Thoracic aorta (tissue), 2 donors: ENCODE measurements at places on chromosomes 6 and 20.

- DNase-seq, result no peak
These were observed 53.3 kb upstream of the EYA4 start for GRCh38 chr6:133187657-133188453.

DNA sequence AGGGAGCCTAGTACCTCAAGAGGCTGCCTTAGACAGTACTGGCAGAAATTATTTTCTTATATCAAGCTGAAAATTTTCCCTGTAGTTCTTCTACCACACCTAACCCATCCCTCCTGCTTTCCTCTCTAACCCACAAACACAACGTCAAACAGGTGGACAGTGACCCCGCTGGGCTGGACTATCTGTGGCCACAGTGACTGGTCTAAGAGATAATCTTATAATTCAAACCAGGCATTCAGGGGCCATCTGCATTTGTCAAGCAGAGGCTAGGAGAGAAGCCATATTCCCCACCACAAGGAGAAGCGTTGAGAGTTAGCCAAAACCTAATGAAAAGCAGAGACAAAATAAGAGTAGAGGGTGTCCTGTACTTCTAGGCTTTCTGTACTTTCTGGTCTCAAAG is 8.2 kb downstream of the HDDC2 start:
- no peak for DNase-seq

GRCh38 chr6:41027241-41027640 is 11.8 kb downstream of the UNC5CL start:
- DNase-seq, result no peak

DNA sequence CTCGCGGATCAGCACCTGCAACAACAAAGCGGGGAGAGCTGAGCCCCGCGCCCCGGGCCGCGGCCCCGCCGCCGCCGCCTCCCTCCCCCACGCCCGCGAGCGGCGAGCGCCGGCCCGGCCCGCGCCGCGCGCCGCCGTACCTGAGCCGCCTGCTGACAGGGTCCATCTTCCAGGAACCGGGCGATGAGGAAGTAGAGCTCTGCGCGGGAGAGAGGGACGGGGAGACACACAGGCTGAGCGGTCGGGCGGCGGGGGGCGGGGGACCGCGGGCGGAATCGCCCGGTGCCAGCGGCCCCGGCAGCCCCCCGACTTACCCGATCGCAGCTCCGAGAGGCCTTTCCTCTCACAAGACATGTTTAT is 359 bp downstream of the PHIP start:
- peak; percentile 1 for DNase-seq

- DNase-seq, result no peak
These were observed 95.1 kb downstream of the LIN28B start for GRCh38 chr6:105051941-105052471.

- DNase-seq, result no peak
These were observed 189.4 kb upstream of the PRDM1 start for GRCh38 chr6:105896821-105897095.

- DNase-seq, result no peak
These were observed 98.8 kb downstream of the ASXL1 start for GRCh38 chr20:32456869-32457478.

DNA sequence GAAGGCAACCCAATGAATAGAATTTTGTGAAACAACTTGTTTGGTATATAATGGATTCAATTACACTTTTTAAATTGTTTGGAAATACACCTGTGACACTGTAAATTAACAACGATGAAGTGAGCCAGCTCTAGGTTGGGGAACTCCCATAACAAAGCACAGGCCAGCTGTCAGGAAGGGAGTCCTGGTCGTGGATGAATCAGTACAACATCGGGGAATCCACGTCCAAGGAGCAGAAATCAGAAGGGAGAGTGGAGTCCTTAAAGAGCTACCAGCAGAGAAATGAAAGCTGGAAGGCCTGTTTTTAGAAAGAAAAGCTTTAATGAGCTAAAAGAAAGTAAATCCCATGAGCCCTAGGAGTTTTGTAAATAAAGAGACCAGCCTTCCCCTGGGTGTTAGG is 223.1 kb upstream of the SLC35B3 start:
- no peak for DNase-seq

DNA sequence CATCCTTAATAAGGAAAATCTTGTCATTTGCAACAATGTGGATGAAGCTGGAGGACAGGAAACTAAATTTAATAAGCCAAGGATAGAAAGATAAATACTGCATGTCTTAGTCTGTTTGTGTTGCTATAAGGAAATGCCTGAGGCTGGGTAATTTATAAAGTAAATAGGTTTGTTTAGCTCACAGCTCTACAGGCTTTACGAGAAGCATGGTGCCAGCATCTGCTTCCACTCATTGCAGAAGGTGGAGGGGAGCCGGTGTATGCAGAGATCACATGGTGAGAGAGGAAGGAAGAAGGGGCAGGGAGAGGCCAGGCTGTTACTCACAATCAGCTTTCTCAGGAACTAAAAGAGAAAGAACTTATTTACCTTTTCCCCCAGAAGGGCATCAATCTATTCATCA is 118.9 kb upstream of the SMLR1 start:
- no peak for DNase-seq

GRCh38 chr6:160336200-160336599 is 12.0 kb upstream of the SLC22A3 start:
- no peak for DNase-seq

DNA sequence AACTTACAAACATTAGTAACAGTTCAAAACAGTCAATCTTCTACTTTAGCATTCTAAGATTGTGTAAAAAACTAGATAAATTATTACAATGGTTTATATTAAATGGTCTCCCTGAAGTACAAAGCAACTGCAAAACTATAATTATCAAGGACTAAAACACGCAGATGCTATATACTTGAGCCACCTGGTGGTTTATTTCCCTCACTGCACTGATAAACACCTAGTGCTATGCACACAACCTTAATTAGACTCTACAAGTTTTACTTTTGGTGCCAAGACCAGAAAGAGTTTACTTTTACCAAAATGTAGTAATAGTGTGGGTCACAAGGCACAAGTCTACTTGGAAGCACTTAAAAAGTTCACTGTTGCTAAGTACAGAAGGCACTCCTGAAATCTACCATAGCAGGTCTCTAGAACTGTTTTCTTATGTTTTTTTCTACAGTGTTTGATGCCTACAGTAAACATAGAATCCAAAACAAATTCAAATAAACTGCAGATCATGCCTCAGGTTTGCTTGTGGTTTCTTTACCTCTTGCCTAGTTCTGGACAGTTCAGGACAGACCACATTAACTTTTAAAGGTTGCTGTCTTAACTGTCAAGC is 49.2 kb downstream of the GMDS start:
- DNase-seq, result no peak

DNA sequence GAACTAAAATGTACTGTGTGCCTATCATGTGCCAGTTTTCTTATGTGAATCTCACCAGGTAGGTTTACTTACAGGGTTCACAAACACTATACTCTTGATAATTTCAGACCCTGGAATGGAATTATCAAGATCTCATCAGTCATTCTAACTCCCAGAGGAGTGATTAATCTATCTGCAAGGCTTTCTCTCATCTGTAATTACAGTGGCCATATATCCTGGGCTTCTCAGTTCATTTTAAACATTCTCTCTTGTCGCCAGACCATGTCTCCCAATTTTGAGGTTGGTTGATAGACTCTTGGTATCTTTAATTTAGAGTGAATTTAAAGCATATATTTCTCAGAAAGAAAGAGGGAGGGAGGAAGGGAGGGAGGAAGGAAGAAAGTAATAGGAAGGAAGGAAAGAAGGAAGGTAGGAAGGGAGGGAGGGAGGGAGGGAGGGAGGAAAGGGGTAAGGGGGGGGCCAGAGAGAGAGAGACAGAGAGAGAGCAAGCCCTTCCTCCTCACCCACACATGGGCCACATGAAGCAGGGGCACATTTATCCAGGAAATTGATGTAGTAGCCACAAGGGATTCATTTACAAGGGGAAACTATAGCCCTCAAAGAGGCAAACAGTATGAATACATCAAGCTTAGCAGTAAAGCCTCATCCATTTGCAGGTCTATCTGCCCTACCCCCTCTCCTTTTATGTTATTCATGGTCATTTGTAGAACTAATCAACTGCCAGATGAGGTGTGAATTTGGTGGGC is 25.8 kb upstream of the NRSN1 start:
- DNase-seq, result no peak

GRCh38 chr6:132932588-132932987 is 118.2 kb downstream of the RPS12 start:
- no peak for DNase-seq

DNA sequence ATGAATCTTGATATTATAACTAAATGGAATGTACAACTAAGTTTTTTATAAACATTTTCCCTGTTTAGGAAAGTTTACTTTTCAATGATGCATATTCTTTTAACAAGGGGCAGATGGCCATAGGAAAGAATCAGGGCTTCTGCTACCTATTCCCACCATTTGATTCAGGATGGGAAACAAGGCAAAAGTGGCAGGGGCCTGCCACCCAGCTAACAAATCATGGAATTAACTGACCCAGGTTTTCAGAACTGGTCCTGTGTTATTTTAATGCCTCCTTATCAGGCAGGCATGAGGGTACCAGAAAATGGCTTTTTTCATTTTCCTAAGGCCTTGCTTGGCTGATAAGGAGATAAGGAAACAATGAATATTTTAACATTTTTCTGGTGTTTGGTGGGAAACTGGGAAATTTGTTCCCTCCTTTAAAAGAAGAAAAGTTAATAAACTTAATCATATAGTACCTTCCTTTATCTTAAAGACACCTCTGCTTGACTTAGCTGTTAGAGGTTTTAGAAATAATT is 6.7 kb downstream of the POU3F2 start:
- DNase-seq, result no peak

- DNase-seq, result no peak
These were observed 30.0 kb downstream of the TFEB start for GRCh38 chr6:41705311-41705995.

GRCh38 chr6:74318738-74319137 is 622.7 kb downstream of the CD109 start:
- DNase-seq, result no peak

DNA sequence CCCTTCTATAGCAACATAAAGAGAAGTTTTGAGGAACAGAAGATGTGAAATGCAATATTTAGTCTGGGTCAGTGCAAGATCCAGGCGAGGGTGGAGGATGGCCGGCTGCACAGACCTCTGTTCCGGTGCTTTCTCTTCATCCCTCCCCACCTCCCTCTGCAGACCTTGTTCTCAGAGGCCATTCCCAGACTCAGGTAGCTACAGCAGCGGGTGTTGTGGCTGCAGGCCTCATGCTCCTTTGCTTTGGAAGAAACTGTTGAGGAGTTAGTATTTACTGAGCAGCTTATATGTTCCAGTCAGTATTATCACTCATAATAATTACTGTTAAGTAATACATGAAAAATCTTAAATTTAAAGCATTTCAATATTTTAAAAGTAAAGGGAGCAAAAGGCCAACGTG is 1.7 kb downstream of the BTN3A3 start:
- DNase-seq, result no peak

DNA sequence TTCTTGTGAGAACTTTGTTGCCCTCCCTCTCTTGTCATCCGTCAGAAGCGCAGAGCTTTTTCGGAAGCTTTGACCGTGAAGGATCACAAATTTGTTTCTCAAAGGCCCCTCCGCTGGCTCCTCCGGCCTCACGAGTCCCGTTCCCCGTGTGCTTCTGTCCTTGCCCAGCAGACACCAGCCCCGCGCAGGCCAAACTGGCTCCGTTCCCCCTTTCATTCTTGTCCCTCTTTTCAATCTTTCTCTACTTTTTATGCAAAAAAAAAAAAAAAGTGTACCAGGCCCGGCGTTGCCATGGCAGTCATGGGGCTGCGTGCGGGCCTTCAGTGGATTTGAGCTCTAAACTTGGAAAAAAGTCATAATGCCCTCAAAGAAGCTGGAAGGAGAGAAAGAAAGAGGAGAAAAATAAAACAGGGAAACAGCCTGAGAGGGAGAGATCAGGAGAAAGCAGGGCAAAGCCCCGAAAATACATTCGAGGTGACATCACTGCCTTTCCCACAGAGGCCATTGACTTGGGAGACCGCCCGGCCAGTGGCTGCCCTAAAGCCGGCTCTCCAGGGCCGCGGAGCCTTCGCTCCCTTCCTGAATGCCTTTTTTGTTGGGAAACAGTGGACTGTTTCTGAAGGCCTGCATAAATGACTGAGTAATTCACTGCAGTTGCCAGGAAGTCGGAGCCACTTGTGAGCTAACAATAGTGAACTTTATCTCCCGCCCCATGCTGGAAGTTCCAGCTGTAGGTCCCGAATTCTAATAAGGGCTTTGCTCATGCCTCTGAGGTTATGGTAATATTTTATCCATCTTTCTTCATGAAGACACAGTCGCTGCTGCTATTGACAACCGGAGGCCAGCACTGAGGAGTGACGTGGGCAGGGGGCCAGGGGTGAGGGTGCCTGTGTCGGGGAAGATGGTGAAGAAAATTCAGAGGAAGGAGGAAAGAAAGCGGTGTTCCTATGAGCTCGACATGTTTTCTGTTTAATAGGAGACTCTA is 670.9 kb downstream of the QKI start:
- peak; percentile 45 for DNase-seq
